ENCODE measurements at places on chromosomes 6 and 20.

GRCh38 chr6:159616456-159616855 lies 76.6 kb downstream of the SOD2 start:
- DNase-seq, result no peak

GRCh38 chr20:19137641-19138040 lies 74.8 kb upstream of the SLC24A3 start:
- no peak for DNase-seq

DNA sequence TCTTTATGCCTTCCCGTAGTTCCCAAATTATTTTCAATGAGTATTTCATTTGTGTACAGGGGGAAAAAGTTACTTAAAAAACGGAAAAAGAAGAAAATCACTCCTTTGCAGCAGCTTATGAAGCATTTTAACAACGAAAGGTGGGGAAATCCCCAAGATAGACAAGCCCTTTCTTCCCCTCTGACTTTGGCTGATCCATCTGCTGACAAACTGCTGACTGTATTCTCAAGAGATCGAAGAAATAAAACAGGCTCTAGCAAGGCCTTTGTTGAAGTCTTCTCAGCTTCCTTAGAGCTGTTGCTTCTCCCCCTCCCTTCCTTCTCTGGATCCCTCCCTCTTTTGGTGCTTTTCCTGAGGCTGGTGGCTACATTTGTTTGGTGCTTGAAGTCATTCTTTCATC lies 325.2 kb downstream of the NRN1 start:
- no peak for DNase-seq

- no peak for DNase-seq
Observed at GRCh38 chr6:97668716-97669115, 385.7 kb upstream of the MMS22L start.

DNA sequence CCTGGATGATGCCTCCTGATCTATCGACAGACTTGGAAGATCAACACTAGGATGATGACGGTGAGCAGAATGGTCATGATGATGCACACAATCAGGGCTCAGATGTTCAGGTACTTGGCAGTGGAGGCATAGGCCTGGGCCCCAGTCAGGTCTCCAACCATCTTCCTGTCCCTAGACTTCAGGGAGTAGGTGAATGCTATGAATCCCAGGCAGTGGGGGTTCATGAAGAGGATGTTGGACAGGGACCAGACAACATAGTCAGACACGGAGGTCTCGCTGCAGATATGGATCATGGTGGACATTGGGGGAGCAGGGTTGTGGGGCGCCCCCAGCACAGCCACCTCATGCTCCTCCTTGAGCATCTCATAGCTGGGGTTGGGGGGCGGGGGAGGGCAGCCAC lies 27.5 kb downstream of the HLA-F start:
- DNase-seq, result no peak

- no peak for DNase-seq
Observed at GRCh38 chr6:164663634-164664033, 645.8 kb downstream of the C6orf118 start.

DNA sequence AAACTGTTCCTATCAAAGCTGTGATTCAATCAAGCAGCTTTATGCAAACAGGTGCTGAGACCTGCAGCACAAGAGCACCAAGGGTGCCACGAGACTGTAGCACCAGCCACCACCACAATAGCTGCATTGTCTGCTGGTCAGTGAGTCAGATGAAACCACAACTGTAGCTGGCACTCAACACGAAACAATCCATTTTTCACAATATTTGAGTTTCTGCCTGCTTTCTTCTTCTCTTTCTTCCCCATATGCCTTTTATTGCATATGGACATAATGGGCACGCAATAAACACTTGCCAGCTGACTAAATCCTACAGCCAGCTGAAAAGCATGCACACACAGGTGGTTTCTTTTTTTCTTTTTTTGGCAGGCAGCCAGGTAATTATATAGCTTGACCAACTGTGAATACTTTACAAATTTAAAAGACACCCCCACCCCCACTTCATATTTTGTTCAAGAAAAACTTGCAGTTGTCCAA lies 16.6 kb downstream of the SLC2A12 start:
- DNase-seq, result no peak

GRCh38 chr6:168113226-168113625 lies 34.2 kb upstream of the FRMD1 start:
- no peak for DNase-seq

Data from activated T-cell treated with anti-CD3 and anti-CD28 coated beads for 1 hour (primary cell).